A549 treated with Hydrocortisone at 1 μM for 4 hours (cell line): ENCODE measurements at places on chromosomes 12 and 14. TPM values are rescaled to one million over a fixed set of nuclear protein-coding genes. Genes with fewer than 3 reads are reported as not detected.

The ABCC9 gene
- total RNA-seq: 0.02 to 0.05 TPM in 2 of 5 replicates, not detected in the others

The AKAP6 gene
- 0.32 to 0.61 TPM (median 0.40 TPM) in 5 replicates for total RNA-seq

The MRPS35 gene
- total RNA-seq: 86.4 to 105 TPM (median 94.5 TPM) in 5 replicates

The EML1 gene
- total RNA-seq: 28.1 to 41.4 TPM (median 33.6 TPM) in 5 replicates

The HECTD1 gene
- total RNA-seq: 55.0 to 88.4 TPM (median 62.2 TPM) in 5 replicates

The FITM1 gene
- 0.13 to 0.18 TPM (median 0.14 TPM) in 3 of 5 replicates, not detected in the others for total RNA-seq

The ARHGAP9 gene
- total RNA-seq: 0.17 to 0.62 TPM (median 0.38 TPM) in 5 replicates

The GALNT16 gene
- 2.2 to 4.1 TPM (median 3.3 TPM) in 5 replicates for total RNA-seq

The GZMB gene
- total RNA-seq: not detected in 5 replicates

The CMTM5 gene
- not detected in 5 replicates for total RNA-seq

The DACT1 gene
- 0.42 to 0.62 TPM (median 0.58 TPM) in 5 replicates for total RNA-seq

The TAS2R42 gene
- not detected in 5 replicates for total RNA-seq

The MYH6 gene
- total RNA-seq: 0.03 to 0.16 TPM (median 0.12 TPM) in 5 replicates

The PCNX4 gene
- 23.8 to 34.6 TPM (median 28.1 TPM) in 5 replicates for total RNA-seq

The PDE3A gene
- total RNA-seq: 2.1 to 4.0 TPM (median 3.2 TPM) in 5 replicates

The ATG2B gene
- total RNA-seq: 5.0 to 11.1 TPM (median 7.5 TPM) in 5 replicates

The POU6F1 gene
- 0.91 to 2.2 TPM (median 1.3 TPM) in 5 replicates for total RNA-seq
